ENCODE measurements at places on chromosomes 2 and 18. TPM values are rescaled to one million over a fixed set of nuclear protein-coding genes. Genes with fewer than 3 reads are reported as not detected.

The LRATD1 gene
- 33.4 TPM for total RNA-seq

The UGT1A3 gene
- total RNA-seq, result 0.86 TPM

The GAREM2 gene
- 4.9 TPM for total RNA-seq

The HSBP1L1 gene
- total RNA-seq, result 21.4 TPM

The DUSP19 gene
- total RNA-seq, result 7.9 TPM

The CYP27A1 gene
- 20.4 TPM for total RNA-seq

The COLEC12 gene
- total RNA-seq, result 4.9 TPM

The STARD6 gene
- not detected for total RNA-seq

The TMEM247 gene
- total RNA-seq, result not detected

The PARD6G gene
- 4.1 TPM for total RNA-seq

The ERBB4 gene
- total RNA-seq, result 0.43 TPM

The LRP1B gene
- 0.26 TPM for total RNA-seq

The HES6 gene
- total RNA-seq, result 18.0 TPM

The KCNF1 gene
- 0.63 TPM for total RNA-seq

The CREG2 gene
- total RNA-seq, result 0.26 TPM

The KRTCAP3 gene
- 65.7 TPM for total RNA-seq

The WNT10A gene
- total RNA-seq, result 0.12 TPM

The RAB6C gene
- total RNA-seq, result 0.23 TPM

The RNF181 gene
- total RNA-seq, result 94.1 TPM

The TDRD15 gene
- total RNA-seq, result not detected

The OTOF gene
- 0.09 TPM for total RNA-seq

The SH2D6 gene
- total RNA-seq, result 9.9 TPM

The COL3A1 gene
- total RNA-seq, result 371 TPM

The SLC9A4 gene
- 19.9 TPM for total RNA-seq

The EVX2 gene
- not detected for total RNA-seq

Data from mucosa of gallbladder (tissue), 1 donor.